ENCODE measurements at places on chromosomes 2 and 18.

GRCh38 chr2:26412091-26412673, 10.5 kb downstream of the DRC1 start:
- no peak for DNase-seq

DNA sequence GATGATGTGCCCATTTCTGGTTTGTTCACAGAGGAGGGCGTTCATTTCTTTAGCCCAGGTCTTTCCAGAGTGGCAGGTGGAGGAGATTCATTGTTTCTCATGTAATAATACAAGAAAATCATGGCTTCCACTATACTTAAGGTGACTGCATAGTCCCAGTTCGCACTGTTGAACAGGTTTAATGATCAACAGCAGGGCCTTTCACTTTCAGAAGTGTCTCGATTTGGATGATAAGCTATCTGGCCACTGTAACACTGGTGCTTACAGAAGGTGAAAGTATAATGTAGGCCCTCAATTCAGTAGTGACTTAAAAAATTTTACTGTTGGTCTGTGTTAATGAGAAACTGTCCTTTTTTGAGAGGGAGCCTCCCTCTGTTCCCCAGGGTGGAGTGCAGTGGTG, 1.4 kb downstream of the RMC1 start:
- DNase-seq: no peak

DNA sequence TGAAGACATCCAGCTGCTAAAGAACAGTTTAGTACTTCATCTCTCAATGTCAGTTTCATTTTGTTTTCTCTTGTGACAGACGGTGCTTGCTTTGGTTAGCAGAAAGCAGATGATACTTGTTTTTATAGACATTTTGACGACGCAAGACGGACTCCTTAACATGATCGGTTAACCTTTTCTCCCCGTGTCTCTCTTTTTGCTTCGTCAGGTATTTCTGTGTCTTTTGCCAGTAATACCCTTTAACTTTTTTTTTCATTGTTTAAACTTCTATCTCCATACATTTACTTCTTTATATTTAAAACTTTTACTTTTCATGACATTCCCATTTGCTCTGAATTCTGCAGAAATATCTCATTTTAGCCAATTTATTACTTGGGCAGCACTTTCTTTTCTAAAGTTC, 57.9 kb downstream of the THSD7B start:
- no peak for DNase-seq

DNA sequence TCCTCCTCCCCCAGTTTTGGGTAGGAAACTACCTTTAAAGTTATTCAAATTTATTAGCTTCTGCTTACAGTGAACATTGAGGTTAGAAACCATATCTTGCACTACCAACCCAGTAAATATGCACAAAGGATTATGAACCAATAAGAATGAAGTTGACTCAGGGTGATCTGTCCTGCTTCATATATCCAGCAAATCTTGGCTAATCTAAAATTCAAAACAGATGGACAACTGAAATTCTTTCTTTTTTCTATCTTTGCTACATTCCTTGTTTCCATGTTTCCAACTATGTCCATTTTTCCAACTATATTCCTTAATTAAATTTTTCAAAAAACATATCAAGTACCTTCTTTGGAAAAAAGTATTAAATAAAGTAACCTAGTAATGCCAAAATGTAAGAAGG, 149.3 kb downstream of the FAM124B start:
- DNase-seq: no peak

GRCh38 chr2:28578774-28579173, 82.9 kb downstream of the PLB1 start:
- DNase-seq: no peak

GRCh38 chr2:6823111-6823510, 42.6 kb downstream of the CMPK2 start:
- DNase-seq: no peak

GRCh38 chr2:201258666-201259615, 1.4 kb upstream of the CASP8 start:
- no peak for DNase-seq

- DNase-seq: no peak
These were observed 99.1 kb upstream of the MC4R start for GRCh38 chr18:60471652-60472051.
